IMR-90 (cell line): ENCODE measurements at places on chromosomes 3 and 15. TPM values are rescaled to one million over a fixed set of nuclear protein-coding genes. Genes with fewer than 3 reads are reported as not detected.

DNA sequence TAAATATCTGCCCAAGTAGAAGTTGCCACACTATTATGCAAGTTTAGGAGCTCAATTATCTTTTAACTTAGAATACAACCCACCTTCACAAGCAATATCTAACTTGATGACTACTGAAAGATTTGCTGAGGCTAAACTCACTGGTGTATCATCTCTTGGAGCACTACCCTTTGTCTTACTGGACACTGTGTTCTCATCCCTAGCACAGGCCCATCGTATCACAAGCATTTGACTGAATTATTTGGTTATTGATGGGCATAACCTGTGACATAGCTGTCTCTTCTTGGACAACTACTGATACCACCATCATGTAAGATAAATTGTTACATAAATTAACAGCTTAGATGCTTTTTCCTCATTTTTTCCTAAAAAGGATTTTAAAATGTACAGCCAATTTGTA is 216.2 kb upstream of the THBS1 start:
- DNase-seq: no peak
- H3K36me3 ChIP-seq: no peaks in the 10 kb centered on the region

- H3K4me3 ChIP-seq: no peak overlapping the region
- H3K4me1 ChIP-seq: no peaks in the 10 kb centered on the region
- no peaks in the 10 kb centered on the region for H3K27me3 ChIP-seq
- H3K36me3 ChIP-seq: no peaks in the 10 kb centered on the region
- H3K27ac ChIP-seq: no peak overlapping the region
These were observed 158.8 kb downstream of the SLCO3A1 start for GRCh38 chr15:92012368-92012629.

Gene SLC12A8
- 1.9 and 2.2 TPM in 2 replicates for total RNA-seq

GRCh38 chr15:79804838-79805237 is 92.0 kb downstream of the MTHFS start:
- H3K4me1 ChIP-seq: no peaks in the 10 kb centered on the region
- no peak overlapping the region for H3K27ac ChIP-seq
- no peak for DNase-seq
- H3K36me3 ChIP-seq: no peaks in the 10 kb centered on the region
- no peaks in the 10 kb centered on the region; the same call in 1 of the 2 replicates for H3K27me3 ChIP-seq

Gene CLPX
- 25.8 and 29.4 TPM in 2 replicates for total RNA-seq
